H4 (cell line): ENCODE measurements at places on chromosomes 16 and 17. TPM values are rescaled to one million over a fixed set of nuclear protein-coding genes. Genes with fewer than 3 reads are reported as not detected.

Gene C17orf100
- total RNA-seq: 0.29 TPM in 1 of 2 replicates, not detected in the other

Gene HEATR9
- not detected in 2 replicates for total RNA-seq

Gene GUCY2D
- total RNA-seq: not detected in 2 replicates

Gene PRCD
- not detected in 2 replicates for total RNA-seq

Gene SPAG7
- 24.0 and 32.2 TPM in 2 replicates for total RNA-seq

Gene GPR179
- 0.06 TPM in 1 of 2 replicates, not detected in the other for total RNA-seq

Gene NOG
- total RNA-seq: 0.78 and 1.2 TPM in 2 replicates

Gene ABR
- total RNA-seq: 33.3 and 40.0 TPM in 2 replicates

Gene GCGR
- total RNA-seq: not detected in 2 replicates

DNA sequence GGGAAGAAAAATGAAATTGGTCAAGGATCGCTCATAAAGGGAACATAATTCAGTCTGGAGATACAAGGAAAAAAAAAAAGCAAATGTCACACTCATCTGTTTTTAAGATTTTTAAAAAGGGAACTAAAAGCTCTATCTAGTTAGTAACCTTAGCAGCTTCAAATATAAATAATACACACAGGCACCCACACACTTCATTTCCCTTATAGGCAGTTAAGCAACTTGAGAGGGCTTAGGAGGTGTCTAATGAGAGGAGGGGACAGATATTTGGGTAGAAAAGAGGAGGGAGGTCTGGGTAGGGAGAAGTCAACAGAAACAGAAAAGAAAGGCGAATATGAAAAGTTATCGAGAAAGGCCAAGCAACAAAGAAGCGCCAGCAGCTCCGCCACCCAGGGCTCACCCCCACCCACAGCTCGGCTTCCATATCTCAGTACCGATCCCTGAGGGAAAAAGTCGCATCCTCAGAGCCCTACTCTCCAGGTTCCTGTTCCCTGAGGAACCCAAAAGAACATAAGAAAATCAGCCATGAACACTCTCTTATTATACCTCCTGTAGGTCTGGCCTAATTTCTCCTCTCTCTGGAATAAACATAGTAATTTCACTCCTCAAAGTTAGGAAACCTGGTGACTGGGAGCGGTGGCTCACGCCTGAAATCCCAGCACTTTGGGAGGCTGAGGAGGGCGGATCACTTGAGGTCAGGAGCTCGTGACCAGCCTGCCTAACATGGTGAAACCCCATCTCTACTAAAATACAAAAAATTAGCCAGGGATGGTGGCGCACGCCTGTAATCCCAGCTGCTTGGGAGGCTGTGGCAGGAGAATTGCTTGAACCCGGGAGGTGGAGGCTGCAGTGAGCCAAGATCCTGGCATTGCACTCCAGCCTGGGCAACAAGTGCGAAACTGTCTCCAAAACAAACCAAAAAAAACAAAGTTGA is 69.6 kb upstream of the RCVRN start:
- no peak for DNase-seq

DNA sequence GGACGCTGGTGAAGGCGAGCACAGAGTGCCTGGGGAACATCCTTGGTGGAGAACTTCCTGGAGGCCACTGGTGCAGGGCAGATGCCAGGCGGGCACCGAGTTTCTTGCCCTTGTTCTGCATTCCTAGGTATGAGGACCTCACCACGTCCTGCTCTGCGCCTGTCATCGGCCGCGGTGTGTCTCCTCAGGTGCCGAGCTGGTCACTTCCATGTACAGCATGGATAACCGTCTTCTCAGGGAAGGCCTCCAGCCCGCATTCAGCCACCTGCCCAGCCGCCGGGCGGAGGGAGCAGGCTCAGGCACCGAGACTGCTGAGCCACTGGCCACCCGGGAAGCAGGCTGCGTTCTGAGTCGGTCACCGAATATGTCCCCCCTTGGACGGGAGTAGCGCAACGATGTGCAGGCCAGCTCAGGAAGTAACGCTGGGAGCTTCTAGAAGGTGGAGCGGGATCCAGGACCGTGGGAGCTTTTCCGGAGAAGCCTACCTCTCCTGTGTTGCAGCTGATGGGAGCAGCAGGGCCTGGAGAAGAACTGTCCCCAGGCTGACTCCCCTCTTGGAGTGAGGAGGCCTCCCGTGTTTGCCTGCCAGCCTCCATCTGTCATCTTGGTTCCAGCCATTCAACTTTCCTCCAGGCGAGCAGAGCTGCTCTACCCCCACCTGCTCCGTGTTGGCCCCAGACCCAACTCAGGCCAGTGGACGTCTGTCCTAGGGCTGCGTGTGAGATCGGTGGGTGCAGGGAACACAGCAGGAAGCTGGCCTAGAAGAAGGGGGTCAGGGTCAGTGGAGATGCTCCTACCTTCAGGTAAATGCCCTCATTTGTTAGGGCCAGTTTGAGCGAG is 2.1 kb upstream of the BAIAP2 start:
- DNase-seq: no peak

DNA sequence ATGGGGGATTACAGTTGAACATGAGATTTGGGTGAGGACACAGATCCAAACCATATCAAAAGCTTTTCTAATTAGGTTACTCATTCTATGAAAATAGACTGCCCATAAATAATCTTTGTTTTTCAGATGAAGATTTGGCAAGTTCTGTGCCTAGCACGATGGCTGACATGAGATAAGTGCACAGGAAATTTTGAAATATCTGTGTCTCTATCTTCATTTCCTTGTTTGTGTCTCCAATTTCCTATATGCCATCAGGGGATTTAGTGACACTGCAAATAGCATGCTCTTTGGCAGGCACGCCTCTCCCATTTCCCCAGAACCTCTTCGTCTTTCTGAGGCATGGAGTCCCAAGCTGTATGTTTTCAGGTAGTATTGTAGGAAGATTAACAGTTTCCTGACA is 544.6 kb downstream of the CDH13 start:
- DNase-seq: no peak

DNA sequence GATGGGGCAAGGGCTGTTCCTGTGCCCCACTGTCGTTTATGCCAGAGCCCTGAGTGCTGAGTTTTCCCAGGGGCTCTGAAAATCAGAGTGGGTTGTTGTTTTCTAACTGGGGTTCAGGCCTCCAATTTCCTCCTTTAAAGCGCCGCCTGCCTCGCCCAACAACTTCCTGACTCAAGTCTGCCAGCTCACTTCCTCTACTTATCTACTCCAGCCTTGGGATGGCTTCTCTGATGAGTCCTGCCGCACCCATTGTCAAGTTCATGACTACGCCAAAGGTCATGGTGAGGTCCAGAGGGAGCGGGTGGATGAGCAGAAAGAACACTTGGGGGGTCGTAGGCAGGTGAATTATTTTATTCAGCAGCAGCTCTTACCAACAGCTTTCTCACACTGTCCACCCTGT is 104.7 kb downstream of the UTP18 start:
- no peak for DNase-seq

- DNase-seq: peak; percentile 76
Observed at GRCh38 chr17:43714465-43715149, 44.0 kb downstream of the SOST start.

GRCh38 chr16:12455287-12455798 is 348.3 kb downstream of the CPPED1 start:
- peak; percentile 13 for DNase-seq

DNA sequence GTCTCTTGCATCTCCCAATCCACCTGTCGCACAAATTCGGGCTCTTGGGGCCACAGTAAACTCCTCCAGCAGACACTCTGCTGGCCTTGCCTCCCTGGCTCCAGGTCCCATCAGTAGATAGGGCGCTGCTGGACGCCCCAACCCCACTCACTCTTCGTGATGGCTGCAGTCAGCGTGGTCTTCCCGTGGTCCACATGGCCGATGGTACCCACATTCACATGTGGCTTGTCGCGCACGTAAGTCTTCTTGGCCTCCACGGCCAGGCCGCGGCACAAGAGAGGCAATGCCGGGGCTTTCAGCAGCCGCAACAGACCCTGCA is 428 bp downstream of the TUFM start:
- DNase-seq: no peak

DNA sequence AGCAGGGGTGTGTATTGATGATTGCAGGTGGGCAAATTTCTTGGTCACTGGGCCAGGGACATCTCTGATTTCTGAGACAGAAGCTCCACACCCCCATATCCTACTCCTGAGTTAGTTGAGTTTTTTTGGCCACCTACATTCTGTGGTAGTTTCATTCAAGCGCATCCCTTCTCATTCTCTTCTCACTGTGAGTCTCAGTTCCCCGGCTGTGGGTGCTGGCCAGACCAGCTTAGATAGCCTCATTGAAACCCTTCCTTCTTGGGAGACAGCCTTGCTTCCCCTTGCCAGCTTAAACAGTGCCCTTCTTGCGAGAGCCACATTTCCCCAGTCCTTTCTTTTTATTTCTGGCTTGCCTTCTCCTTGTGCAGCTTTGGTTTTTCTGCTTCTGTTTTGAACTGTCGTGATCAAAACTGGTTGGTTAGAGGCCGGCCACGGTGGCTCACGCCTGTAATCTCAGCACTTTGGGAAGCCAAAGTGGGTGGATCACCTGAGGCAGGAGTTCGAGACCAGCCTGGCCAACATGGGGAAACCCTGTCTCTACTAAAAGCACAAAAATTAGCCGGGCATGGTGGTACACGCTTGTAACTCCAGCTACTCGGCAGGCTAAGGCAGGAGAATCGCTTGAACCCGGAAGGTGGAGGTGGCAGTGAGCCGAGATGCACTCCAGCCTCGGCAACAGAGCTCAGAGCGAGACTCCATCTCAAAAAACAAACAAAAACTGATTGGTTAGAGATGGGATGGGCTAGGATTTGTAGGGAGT is 2.8 kb downstream of the GPT2 start:
- no peak for DNase-seq

DNA sequence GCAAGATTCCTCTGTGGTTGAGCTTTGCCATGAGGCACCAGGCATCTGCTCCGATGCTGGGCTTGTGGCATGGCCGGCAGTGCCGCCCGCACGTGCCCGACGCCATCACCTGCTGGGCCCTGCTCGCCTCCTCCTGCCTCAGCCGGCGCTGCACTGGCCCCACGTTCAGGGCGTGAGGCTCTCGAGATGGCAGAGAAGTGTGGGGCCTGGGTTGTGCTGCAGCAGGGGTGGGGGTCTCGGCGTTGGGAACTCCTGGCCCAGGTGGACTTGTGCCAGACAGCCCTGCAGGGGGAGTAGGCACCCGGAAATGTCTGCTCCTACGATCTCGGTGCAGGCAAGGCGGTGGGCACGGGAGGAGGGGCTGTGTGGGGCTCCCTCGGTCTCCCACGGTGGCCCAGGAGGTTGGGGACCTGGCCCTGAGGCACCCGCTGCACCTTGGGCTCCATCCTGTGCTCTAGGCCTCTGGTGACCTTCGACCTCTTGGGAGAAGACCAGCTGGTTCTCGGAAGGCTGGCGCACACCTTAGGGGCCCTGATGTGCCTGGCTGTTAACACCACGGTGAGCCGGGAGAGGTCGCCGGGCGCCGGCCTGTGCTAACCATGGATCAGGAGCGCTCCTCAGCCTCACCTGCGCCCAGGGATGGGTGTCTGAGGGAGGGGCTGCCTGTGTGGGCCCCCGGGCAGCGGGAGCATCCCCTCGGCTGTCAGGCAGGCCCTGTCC is 13.5 kb downstream of the TELO2 start:
- DNase-seq: no peak

DNA sequence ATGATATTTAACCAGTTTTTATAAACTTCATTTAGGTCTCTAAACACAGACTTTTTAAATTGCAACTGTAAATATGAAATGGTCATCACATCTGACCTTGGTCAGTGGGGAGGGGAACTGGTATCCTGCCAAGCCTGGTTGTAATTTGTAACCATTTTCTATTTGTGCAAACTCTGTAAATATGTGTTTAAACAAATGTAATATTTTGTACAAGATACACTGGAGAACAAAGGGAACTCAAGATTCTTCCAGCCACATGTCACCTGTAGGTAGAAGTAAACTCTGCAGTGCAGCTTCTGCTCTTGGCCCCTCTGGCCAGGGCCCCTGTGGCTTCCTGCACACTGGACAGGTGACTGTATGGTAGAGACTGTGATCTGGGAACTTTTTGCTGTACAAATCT is 35.8 kb downstream of the AKAP1 start:
- no peak for DNase-seq

DNA sequence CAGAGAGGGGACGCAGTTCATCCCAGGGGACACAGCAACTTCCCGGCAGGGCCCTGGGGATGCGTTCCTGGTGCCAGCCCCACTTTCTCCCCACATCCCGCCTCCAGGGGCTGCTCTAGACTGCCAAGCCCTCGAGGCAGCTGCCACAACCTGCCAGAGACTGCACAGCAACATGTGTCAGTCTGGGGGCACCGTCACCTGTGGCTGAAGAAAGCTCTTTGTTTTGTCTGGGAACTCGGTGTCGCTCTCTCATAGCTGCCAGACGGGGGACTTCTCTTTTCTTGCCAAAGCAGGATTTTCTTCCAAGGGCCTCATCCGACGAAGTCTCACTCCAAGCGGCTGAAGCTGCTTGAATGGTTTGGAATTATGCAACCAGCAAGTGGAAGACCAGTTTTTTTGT is 43.7 kb downstream of the COTL1 start:
- DNase-seq: no peak

DNA sequence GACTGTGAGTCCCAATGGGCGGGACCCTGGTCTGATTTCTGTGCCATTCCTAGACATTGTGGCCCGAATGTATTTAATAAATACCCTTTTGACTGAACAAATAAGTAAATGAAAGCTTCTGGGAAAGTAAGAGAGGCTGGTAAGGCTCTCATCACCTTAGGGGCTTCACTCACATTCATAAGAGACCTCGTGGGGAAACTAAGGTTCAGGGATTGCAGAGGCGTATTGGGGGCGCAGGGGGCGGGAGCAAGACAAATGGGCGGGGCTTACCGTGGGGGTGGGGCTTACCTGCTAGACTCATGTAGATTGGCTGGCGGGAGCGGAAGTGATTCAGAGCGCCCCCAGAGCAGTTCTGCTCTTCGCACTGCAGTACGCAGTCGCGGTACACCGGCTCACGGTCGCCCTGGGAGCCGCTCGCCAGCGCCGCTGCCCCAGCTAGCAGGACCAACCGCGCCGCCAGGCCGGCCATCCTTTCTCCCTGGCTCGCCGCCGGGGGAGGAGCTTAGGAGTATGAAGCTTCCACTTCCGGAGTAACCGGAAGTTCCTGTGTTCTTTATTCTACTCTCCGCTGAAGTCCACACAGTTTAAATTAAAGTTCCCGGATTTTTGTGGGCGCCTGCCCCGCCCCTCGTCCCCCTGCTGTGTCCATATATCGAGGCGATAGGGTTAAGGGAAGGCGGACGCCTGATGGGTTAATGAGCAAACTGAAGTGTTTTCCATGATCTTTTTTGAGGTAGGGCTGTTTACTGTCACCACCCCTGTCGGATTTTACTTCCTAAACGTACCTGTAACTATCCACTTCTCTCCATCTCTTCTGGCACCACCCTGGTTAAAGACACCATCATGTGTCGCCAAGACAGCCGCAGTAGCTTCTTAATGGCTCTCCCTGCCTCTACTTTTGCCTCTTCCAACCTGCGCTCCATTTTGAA is at the start of gene PGAP3:
TSS of gene PGAP3 (minus strand) at position 512 of the 929 bp plus-strand sequence. CDS start at position 469, 43 bp downstream.
- peak; percentile 90 for DNase-seq

- peak; percentile 31 for DNase-seq
Observed at GRCh38 chr16:77816293-77816692, 27.9 kb downstream of the VAT1L start.

DNA sequence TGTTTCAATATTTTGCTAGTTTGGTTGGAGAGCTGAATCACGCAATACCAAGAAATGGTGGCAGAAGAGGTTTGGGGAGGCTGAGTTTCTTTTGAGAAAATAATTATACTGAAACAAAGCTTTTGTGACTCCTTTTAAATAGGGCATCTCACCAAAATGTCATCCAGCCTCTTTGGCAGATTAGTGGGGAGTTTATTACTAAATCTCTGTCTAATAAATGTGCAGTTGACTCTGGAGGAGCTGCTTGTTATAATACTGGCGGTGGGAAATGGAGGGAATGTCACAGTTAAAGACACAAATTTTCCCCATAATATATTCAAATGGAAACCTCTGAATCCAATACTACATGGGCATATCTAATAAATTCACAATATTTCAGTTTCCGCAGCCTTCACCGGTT is 44.7 kb downstream of the SNX11 start:
- DNase-seq: no peak
